Stimulated activated CD4-positive, alpha-beta T cell treated with anti-CD3 and anti-CD28 coated beads, Interleukin-4, amount 100 ng/mL, for 48 hours (primary cell): ENCODE measurements at places on chromosomes 13 and 19.

- no peak for DNase-seq
Observed at GRCh38 chr19:41533671-41534215, 42.2 kb upstream of the CEACAM21 start.

DNA sequence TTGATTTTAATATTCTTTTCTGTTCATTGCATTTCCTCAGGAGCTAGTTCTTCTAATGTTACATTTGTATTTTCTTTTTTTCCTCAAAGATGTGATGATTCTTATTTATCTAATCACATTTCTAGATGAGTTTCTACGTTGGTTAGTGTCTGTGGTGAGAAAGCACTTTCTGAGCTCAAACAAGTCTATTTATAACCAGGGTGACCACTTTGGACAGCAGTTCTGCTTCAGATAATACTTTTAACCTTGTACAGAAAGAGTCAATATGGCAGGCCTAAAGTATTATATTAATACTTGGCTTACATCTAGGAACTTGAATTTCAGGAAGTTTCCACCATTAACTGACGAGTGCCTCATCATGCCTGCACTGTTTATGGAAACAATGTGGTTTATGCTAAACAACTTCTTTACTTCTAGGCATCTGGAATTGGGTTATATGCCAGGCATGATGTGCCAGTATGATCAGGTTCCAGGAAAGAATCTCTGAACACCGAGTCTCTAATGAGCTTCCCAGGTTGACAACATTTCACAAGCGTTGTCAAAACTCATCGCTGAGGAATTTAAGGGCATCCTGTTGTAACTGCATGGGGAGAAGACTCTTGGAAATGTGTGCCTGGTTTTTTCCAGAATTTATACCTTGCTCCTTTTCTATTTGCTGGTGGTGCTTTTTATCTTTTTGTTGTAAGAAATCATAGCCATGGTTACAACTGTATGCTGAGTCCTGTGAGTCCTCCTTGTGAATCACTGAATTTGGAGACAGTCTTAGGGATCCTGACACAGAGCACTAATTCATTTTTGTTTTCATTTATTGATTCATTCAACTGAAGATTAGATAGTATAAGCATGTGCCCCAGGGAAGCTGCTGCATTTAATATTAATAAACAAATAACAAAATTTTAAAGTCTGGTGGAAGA, 344.4 kb upstream of the PCDH9 start:
- no peak for DNase-seq

DNA sequence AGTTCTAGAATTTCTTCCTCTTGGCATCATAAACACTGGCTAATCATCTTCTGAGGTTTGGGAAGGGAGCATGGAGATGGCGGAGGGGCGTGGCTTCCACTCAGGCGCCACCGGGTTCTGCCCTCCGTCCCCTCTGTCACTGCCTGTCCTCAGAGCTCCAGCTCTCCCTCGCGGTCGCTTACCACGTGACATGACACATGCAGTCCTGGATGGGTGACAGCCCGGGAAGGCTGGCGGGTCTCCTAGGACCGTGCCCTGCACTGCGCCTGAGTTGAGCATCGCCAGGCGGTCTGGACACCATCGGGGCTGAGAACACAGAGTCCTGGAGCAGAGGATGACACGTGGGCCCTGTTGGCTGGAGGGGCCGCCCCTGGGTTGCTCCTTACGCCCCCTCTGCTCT, 123.3 kb downstream of the RAB20 start:
- DNase-seq = no peak

- no peak for DNase-seq
Observed at GRCh38 chr19:48833049-48833448, 3.2 kb downstream of the HSD17B14 start.

DNA sequence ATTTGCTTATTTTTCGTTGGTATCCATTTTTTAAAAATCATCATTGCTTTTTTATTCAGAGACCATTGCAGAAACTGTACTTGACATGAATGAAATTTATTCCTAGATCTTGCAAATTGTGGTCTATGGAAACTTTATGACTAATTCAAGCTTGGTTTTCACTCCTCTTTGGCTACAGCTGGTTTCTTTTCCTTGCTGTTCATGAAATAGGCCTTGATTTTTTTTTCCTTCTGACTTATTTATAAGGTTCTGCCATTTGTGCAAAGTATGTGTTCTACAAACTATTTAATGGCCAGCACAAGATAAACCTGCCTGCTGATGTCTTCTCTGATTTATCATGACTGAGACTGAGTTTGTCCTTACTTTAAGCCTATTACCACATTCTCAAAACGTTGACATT, 764.0 kb upstream of the SLITRK5 start:
- no peak for DNase-seq

DNA sequence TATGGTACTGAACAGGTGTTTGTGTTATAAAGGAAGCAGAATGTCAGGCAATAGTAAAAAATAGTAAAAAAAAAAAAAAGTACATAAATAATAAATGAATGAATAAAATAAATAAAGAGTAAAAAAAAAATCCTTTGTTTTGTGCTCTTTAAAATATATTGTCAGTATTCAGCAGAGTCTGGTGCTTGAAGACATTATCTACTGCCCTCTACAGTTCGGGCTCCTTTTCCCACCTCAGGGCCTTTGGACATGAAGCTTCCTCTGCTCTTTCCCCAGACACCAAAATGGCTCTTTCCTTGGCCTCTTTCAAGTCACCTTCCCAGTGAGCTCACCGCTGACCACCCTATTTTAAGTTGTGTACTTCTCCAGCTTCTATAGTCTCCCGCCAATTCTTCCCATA, 137.5 kb downstream of the TNFRSF19 start:
- DNase-seq = no peak

GRCh38 chr19:10471909-10472308, 31.2 kb downstream of the KEAP1 start:
- no peak for DNase-seq

GRCh38 chr13:28438598-28439334, 56.2 kb downstream of the FLT1 start:
- DNase-seq = no peak

GRCh38 chr13:105552078-105552477, 983.4 kb downstream of the EFNB2 start:
- no peak for DNase-seq

DNA sequence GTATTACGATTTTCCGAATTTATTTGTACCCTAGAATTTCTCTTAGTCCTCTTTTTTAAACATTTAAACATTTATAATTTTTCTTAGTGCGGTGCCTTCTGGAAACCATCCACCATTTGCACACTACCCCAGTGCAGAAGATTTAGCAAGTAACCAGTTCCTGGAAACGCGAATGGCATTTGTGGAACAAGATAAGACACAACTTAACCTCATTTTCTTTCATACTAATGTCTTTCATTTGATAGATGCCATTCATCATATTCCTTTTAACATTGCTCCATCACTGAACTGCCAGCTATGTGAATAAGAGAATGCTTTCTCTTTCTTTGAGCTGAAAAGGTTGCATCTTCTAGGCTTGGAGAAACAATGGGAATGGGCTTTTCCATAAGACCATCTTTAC, 6.8 kb downstream of the FRY start:
- DNase-seq = no peak

GRCh38 chr13:60431108-60431700, 34.2 kb downstream of the TDRD3 start:
- DNase-seq = no peak

DNA sequence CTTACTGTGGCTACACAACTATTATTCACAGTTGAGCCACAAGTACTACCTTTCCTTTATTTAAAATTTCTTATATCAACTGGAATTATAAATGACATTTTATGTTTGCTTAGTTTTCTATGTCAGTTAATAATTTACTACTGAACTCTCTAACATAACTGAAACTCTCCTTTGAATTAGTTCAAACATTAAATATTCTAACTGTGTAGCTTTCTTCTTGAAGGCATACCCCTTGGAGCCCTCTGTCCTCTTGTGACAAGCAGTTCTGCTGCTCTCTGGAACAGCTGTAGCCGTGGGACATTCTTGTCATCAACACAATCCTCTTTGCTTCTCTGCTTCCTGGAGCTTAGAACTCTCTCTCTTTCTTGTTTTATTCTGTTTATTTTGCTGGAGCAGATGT, 244.8 kb downstream of the NHLRC3 start:
- DNase-seq = no peak

- no peak for DNase-seq
Observed at GRCh38 chr19:49570997-49571676, 9.2 kb downstream of the NOSIP start.
